ENCODE measurements at places on chromosomes 1 and 21.

- no peak for DNase-seq
These were observed 113.1 kb upstream of the FGGY start for GRCh38 chr1:59183749-59184317.

DNA sequence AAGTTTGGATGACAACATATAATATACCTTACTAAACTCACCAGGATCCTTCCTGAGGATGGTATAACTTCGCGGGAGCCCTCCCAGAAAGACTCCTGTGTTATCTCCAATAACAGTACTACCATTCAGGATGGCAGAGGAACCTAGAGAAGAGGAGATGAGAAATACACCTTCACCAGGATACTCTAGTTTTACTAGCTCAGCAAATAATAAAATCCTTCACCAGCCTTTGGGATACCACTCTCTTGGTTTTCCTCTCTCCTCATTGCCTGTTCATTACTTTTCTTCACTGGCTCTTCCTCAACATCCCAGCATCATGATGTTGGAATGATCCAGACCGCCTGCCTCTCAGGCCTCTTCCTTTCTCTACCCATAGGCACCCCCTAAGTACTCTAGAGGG is 336.6 kb downstream of the USH2A start:
- DNase-seq: no peak

DNA sequence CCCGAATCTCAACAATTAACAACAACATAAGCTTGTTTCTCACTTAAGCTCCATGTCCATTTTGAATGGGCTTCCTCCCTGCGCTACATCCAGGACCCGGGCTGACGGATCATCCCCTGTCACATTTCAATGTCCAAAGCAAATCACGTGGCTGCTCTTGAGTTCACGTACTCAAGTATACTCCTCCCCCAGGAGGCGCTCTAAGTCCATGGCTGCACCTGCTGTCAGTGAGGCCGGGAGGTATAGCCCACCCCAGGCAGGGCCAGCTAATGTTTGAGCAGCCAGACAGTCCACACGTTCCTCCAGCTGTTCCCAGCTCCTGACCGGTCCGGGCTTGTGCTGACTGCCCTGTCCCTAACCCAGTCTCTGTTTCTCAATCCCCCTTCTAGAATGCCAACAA is 220.8 kb downstream of the SLC35F3 start:
- DNase-seq: peak; percentile 39

GRCh38 chr1:110472546-110472945 is 21.6 kb downstream of the PROK1 start:
- no peak for DNase-seq

DNA sequence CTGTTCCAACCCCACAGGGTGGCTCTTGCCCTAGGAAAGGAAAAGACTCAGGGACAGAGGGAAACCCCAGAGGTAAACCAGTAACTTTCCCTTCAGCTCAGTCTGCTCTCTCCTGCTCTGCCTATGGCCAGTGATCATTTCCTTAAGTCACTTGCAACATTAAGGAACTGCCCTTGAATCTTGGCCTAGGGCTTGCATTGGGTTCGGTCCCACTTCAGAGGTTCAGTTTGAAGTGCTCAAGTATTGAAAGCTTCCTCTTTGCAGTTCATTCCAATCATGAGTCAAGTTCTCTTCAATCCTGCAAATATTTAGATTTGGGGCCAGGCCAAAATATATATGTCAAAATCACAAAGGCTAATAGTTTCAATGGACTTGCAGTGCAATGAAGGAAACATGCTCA is 97.7 kb upstream of the IRF2BP2 start:
- no peak for DNase-seq

- DNase-seq: no peak
These were observed 59.5 kb upstream of the KDM4A start for GRCh38 chr1:43590388-43590925.

GRCh38 chr1:228178737-228179684 is 13.4 kb downstream of the IBA57 start:
- no peak for DNase-seq

DNA sequence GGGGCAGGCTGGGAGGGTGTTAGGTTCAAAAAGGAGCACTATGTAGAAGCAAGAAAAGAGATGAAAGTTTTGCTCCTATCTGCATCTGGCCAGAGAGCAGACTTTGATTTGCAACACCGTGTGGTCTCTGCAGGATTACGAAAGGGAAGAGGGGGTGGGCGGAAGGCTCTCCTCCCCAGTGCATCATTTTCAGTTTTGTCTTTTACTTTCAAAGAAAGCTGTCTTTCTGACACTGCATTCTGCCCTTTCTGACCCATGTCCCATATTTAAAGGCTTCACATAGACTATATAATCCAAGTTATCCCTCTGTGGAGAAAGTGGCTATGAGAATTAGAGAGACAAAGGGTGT is 126.5 kb downstream of the RHOU start:
- no peak for DNase-seq

- DNase-seq: no peak
These were observed 51.0 kb downstream of the RUNX3 start for GRCh38 chr1:24878775-24879742.

GRCh38 chr1:84944767-84945486 is 51.9 kb upstream of the LPAR3 start:
- peak; percentile 45 for DNase-seq

- DNase-seq: no peak
These were observed 94.7 kb upstream of the TARDBP start for GRCh38 chr1:10917513-10918454.

- DNase-seq: no peak
These were observed 19.7 kb downstream of the BRINP2 start for GRCh38 chr1:177190308-177190970.

DNA sequence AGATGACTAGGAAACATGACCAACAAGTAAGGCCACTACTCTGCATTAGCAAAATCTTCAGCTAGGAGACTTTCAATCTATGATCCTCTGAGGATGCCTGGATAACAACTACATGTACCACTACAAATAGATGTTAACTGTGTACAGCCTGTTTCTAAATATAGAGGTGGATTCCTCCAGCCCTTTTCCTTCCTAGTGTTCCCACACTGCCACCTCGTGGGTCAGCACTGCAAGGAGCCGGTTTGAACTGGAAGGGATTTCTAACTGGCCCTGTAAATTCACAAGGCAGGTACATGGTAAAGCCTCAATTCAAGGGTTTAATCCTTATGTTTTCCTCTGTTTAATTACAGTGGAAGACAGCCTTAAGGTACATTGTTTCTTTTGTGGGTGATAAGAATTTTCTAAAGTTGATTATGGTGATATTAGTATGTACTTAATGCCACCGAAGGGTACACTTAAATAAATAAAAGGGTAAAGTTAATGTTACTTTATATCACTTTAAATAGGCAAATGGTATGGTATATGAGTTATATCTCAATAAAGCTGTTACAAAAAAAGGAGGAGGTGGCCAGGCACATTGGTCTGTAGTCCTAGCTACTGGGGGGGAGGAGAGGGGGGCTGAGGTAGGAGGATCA is 14.4 kb downstream of the SMYD3 start:
- no peak for DNase-seq

DNA sequence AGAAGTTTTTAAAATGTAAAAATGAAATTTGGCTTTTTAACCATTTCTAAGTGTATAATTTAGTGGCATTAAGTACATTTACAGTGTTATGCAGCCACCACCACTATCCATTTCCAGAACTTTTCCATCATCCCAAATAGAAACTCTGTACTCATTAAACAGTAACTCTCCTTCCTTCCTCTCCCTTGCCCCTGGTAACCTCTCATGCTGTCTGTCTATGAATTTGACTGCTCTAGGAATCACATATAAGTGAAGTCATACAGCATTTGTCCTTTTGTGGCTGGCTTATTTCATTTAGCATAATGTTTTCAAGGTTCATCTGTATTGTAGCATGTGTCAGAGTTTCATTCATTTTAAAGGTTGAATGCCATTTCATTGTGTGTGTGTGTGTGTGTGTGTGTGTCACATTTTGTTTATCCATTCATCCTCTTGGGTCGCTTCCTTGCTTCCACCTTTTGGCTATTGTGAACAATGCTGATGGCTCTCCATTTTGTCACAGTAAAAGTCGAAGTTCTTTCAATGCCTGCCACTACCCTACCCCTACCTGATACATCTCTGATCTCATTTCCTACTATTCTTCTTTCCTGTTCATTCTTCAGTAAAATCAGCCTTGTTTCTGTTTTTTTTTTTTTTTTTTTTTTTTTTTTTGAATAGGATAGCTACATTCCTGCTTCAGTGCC is 45.3 kb downstream of the F3 start:
- no peak for DNase-seq

- no peak for DNase-seq
These were observed 68.5 kb upstream of the ADAM30 start for GRCh38 chr1:119964673-119965363.

- no peak for DNase-seq
These were observed 25.8 kb upstream of the PPT1 start for GRCh38 chr1:40122855-40123254.

GRCh38 chr1:39272027-39272797 is 67.7 kb downstream of the MACF1 start:
- no peak for DNase-seq

DNA sequence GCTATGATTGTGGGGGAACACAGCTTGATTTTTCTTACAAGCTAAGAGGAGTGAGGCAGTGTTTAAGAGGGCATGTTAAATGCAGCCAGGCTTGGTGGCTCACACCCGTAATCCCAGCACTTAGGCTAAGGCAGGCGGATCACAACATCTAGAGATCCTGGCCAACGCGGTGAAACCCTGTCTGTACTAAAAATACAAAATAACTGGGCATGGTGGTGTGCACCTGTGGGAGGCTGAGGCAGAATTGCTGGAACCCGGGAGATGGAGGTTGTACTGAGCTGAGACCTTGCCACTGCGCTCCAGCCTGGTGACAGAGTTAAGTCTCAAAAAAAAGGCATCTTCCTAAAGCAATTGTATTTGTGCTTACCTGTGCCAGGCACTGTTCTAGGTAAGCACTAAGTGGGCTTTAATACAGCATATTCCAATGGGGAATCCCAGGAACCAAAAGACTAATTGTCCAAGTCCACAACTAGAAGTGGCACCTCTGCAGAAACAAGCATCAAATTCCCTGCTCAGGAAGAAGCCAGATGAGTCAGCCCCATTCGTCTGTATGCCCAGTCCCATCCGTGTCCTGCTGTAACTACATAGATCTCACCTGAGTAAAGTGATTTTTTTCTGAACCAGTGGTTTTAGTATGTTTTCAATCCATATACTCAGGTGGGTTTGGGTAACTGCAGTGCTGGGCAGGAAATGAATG is 4.6 kb downstream of the RCC1 start:
- peak; percentile 32 for DNase-seq

GRCh38 chr1:4894566-4894965 is 240.2 kb downstream of the AJAP1 start:
- no peak for DNase-seq

DNA sequence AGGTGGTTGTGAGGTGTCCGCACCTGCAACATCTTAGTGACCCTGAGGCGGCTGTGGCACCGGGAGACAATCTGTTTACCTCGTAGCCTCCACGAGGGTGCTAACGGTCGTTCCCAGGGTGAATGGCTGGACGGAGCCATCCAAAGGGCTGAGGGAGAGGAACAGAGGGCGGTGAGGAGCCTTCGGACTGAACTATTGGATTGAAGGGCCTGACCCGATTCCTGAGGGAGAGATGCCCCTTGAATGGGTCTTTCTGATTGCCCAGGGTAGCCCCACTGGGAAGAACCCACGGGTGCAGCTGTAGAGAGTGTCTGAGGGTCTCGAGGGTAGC is 2.3 kb downstream of the NR5A2 start:
- no peak for DNase-seq
